MM.1S (cell line): ENCODE measurements at places on chromosomes 1 and 21.

DNA sequence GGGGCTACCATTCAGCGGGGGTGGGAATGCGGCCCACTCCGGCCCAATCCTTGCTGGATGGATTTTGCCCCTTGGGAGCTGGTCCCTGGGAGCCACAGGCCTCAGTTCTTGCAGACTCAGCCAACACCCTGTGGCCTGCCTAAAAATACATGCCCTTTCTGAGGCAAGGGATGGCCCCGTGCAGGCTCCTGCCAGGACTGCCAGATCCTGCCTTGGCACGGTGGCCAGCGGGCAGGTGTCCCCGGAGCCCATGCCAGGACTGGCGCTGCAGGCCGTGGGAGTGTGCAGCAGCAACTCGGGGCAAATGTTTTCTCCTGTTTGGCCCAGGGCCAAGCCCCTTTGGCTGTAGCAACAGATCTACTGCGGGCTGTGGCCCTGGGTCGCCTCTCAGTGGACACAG is 1.6 kb upstream of the PANK4 start:
- H3K4me3 ChIP-seq = no peak overlapping the region
- peaks cover 13% of the 10 kb centered on the region for H3K4me1 ChIP-seq
- no peaks in the 10 kb centered on the region for H3K36me3 ChIP-seq

DNA sequence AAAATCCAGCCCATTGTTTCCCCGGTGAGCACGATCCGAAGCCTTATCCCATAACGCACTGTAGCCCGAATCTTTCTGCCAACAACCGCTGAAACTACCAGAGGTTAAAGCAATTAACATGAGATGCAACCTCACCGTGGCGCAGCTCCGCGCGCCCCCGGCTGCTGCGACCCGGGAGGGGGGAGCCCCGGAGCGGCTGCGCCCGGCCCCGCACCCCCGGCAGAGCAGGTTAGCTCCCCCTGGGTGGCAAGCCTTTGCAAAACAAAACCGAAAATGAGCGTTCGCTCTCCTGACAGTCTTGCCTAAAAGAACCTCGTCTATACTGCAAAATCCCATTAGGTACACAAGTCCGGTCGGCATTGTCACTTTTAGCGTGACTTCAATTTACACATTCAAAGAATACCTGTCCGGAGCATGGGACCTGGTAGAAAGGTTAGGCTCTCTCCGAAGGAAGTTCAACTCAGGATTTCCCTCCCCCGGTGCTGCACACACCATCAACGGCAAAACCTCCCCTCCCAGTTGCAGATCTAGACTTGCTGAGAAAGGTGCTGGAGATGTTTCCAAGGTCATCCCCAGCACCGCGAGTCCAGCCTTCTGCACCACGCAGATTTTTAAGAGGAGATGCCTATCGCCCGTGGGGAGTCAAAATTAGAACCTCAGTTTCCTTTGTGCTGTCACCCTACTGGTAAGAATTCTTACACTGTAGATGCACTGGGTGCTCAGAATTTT is 107.5 kb downstream of the ZNF281 start:
- peak overlapping the region; percentile 67 for H3K4me3 ChIP-seq
- peaks cover 26% of the 10 kb centered on the region for H3K4me1 ChIP-seq

- DNase-seq = no peak
- no peaks in the 10 kb centered on the region for H3K4me1 ChIP-seq
- no peak overlapping the region for H3K27ac ChIP-seq
- H3K36me3 ChIP-seq = no peaks in the 10 kb centered on the region
Observed at GRCh38 chr1:203954788-203955552, 93.6 kb downstream of the SNRPE start.

- H3K4me3 ChIP-seq = no peak overlapping the region
- H3K27ac ChIP-seq = no peak overlapping the region
- DNase-seq = no peak
- no peaks in the 10 kb centered on the region for H3K4me1 ChIP-seq
- no peaks in the 10 kb centered on the region for H3K27me3 ChIP-seq
Observed at GRCh38 chr21:23986214-23986613, 1621.1 kb downstream of the MRPL39 start.

DNA sequence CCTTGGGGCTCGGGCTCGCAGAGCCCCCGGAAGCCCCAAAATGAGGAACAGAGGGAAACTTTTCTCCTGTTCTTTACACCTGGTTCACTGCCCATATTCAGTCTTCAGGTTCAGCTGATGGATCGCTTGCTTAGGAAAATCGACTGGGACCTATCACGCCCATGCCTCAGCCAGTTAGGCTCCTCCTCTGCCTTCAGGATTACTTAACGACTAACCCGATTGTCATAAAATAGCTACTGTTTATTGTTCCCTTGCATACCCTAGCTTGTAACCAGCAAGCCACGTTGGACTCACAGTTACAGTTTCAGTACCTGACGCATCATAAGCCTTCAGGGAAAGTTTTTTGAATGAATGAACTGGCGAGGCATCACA is 692 bp downstream of the TARDBP start:
- H3K27ac ChIP-seq = peak overlapping the region; percentile 84; the same call in 1 of the 2 replicates
- peak overlapping the region; percentile 99 for H3K4me3 ChIP-seq
- H3K4me1 ChIP-seq = peaks cover 8% of the 10 kb centered on the region; the same call in 1 of the 2 replicates
- H3K27me3 ChIP-seq = no peaks in the 10 kb centered on the region
- H3K36me3 ChIP-seq = peaks cover 22% of the 10 kb centered on the region; the same call in 1 of the 2 replicates

DNA sequence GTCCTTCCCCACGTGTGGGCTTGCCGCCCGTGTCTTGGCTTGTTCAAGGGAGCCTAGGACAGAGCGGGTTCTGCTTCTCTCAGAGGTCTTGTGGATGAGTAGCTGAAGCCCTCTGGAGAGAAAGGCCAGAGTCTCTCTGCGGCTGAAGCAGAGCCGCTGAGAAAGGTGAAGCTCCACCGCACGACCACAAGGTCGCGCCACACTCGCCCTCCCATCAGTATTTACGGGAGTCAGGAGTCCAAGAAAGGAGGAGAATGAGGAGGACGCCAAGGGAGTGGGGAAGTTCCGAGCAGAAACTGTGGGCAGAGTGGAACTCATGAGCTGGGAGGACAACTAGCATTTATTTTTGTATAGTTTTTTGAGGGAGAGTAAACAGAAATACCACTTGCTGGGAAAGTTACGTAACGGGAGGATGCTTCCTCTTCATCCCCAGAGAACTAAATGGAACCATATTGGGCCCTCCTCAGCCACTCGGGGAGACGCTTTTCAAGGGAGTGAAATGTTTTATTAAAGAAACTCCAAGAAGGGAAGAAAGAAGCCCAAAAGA is 51.6 kb upstream of the HAO2 start:
- no peaks in the 10 kb centered on the region for H3K27me3 ChIP-seq
- DNase-seq = no peak
- no peak overlapping the region for H3K4me3 ChIP-seq

- H3K4me1 ChIP-seq = peaks cover 19% of the 10 kb centered on the region
- H3K4me3 ChIP-seq = no peak overlapping the region
- H3K27me3 ChIP-seq = no peaks in the 10 kb centered on the region
- no peak for DNase-seq
- no peak overlapping the region for H3K27ac ChIP-seq
Observed at GRCh38 chr1:222582099-222582774, 7.5 kb downstream of the TAF1A start.

DNA sequence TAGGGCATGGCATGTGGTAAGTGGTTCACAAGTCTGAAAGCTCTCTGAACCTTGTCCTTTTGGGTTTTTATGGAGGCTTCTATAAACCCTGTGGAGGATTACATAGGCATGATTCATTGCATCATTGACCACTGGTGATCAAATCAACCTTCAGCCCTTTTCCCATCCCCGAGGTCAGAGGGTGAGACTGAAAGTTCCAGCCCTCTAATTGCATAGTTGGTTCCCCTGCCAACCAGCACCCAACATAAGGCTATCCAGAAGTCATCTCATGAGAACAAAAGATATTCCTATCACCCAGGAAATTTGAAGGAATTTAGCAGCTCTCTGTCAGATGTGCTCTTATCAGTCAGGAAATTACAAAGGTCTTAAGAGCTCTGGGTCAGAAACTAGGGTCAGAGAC is 89.5 kb upstream of the ARTN start:
- peaks cover 27% of the 10 kb centered on the region for H3K4me1 ChIP-seq
- no peaks in the 10 kb centered on the region for H3K27me3 ChIP-seq
- H3K27ac ChIP-seq = no peak overlapping the region

DNA sequence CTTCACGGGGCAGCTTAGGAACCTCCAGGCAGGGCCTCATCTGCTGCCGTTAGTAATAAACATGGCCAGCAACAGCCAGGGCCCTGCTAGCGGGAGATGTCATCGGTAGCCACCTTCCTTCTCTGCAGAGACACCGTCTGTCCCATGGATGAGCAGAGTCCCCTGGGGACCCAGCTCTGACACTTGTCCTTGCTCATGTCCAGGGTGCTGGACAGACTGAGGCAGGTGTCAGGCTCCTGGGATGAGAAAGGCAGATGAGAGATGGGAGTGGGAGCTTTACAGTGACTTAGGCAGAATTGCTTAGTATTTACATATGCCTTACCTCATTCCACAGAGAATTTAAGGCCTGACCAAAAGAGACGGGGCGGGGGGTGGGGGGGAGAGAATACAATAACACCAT is 25.0 kb downstream of the CAPN2 start:
- H3K36me3 ChIP-seq = no peaks in the 10 kb centered on the region
- DNase-seq = no peak
- H3K27ac ChIP-seq = no peak overlapping the region
- H3K27me3 ChIP-seq = no peaks in the 10 kb centered on the region
- H3K4me1 ChIP-seq = peaks cover 14% of the 10 kb centered on the region
